Left lung (tissue), 14 donors: ENCODE measurements at places on chromosomes 3 and 15. TPM values are rescaled to one million over a fixed set of nuclear protein-coding genes. Genes with fewer than 3 reads are reported as not detected.

DNA sequence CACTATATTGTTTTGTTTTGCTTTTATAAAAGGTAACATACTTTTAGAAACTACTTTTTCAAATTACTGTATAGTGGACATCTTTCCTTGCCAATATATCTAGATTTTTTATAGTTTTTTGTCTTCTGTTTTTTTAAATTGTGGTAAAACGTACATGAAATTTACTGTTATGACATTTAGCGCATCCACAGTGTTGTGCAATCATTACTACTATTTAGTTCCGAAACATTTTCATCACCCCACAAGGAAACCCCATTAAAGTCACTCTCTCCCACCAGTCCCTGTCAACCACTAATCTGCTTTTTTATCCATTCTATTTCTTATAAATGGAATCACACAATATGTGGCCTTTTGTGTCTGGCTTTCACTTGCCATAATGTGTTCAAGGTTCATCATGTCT, 54.8 kb downstream of the TMEM266 start:
- DNase-seq: no peak

- no peak for DNase-seq
These were observed 15.1 kb upstream of the GPR171 start for GRCh38 chr3:151218136-151218535.

GRCh38 chr3:183317886-183318865, 65.1 kb downstream of the B3GNT5 start:
- DNase-seq: no peak

DNA sequence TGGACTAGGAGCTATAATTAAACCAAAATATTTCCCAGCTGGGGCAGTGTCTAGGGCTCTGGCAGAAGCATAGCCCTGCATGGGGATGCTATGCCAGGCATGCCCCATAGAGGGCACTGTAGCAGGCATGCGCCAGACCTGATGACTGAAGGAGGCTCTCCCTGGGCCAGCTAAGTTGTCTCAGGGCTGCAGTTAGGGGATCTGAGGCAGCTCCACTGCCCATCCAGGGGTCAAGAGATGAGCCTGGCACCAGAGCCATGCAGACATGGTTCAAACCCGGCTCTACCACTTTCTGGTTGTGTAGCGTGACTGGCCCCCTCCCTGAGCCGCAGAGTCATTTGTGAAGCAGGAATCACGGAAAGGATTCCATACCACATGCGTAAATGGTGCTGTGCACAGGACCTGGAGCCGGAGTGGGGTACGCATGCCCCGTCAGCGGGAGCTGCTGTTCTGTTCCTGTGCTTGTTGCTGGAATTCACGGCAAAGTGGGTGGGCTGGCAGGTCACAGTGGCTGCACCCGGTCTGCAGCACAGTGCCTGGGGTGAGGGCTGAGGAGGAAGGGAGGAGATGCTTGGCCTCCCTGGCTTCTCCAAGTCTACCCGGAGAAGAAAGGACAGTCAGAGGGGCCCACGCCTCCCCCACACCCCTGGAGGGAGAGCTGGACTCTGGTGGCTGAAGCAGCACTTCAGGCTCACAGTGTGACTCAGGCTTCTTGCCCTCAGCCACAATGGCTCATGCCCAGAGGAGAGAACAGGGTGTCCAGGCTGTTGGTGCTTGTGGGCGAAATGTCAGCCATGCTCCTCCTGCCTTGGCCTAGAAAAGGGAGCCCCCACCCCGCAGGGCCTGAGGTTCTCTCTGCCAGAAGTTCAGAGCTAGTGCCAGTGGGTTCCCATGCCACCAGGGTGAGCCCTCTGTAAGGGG, 43.1 kb downstream of the DNASE1L3 start:
- peak; percentile 82 for DNase-seq

Gene SPINK8
- total RNA-seq: not detected

DNA sequence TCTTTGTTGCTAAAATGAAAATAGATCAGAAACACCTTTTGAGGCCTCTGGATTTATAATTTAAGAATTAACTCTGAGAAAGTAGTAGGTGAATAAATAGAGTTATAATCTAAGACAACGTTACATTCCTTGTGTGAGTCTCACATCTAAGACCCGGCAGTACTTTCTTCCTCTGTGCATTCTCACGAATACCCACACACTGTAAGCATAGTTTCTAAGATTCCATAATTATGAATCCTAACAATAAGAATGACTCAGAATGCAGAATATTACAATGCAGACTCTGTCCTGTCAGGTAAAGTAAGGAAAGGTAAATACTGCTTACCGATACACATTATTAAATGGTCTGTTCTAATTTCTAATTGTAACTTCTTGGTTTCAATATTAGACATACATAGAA, 257.7 kb upstream of the CNTN6 start:
- DNase-seq: no peak

Gene KNL1
- 5.9 TPM for total RNA-seq

Gene MGLL
- 318 TPM for total RNA-seq

Gene GOLGA8Q
- 1.8 TPM for total RNA-seq
